Stimulated activated CD8-positive, alpha-beta memory T cell treated with anti-CD3 and anti-CD28 coated beads, Interleukin-7, amount 100 ng/mL, for 1 hour (primary cell): ENCODE measurements at places on chromosomes 1 and 21.
A peak's percentile ranks its signal among the peaks of the same experiment; 100 is the strongest.

- no peak for DNase-seq
Measured at GRCh38 chr1:96296991-96297390, 424.6 kb upstream of the PTBP2 start.

DNA sequence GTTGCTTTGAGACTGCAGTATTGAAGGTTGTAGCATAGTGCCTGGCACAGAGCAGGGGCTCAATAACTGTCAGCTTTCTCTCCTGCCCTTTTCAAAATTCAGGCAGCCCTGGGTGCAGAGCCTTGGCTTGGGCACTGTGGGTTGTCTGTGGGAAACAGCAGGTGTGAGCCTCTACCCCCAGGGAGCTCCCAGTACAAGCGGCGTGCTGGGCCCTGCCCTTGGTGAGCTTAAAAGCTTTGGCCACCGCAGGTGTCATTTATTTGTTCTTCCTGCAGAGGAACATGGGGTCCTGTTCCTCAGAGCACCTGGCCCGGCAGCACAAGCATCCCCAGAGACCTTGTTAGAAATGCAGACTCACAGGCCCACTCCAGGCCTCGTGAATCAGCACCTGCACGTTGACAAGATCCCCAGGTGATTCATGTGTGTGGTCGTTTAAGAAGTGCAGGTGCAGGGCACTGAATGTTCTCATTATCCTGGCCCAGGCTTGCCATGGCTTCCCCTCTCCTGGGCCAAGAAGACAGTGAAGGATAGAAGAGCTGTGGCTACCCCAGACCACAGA lies 29.9 kb upstream of the IGSF21 start:
- DNase-seq: no peak

DNA sequence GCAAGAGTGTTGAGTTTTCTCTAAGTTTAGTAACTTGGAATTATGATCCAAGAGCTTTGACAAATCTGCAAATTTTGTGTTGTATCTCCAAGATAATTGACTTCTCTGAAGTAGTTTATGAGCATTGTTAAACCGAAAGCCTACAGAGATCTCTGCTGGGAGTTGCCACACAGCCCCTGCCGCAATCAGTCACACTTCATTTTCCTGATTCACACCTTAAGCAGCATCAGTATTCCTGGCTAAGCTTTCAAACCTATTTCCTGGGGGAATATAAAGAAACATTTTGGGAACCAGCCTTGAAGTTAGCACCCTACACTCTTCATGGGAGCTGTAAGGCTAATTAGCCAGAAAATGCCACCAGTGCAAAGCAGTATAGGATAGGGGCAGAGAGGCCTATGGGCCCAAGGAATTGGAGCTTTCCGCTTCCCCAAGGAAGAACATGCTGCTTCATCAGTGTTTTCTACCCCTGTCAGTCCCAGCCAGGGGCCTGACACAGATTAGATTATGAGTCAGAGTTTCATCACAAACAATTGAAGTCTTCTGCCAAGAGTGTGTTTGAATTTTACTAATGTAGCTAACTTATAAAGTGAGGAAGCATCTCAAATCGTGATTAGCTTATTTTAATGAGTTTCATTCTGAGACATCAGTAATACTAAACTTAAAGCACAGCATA lies 23.2 kb upstream of the CACYBP start:
- DNase-seq: no peak

DNA sequence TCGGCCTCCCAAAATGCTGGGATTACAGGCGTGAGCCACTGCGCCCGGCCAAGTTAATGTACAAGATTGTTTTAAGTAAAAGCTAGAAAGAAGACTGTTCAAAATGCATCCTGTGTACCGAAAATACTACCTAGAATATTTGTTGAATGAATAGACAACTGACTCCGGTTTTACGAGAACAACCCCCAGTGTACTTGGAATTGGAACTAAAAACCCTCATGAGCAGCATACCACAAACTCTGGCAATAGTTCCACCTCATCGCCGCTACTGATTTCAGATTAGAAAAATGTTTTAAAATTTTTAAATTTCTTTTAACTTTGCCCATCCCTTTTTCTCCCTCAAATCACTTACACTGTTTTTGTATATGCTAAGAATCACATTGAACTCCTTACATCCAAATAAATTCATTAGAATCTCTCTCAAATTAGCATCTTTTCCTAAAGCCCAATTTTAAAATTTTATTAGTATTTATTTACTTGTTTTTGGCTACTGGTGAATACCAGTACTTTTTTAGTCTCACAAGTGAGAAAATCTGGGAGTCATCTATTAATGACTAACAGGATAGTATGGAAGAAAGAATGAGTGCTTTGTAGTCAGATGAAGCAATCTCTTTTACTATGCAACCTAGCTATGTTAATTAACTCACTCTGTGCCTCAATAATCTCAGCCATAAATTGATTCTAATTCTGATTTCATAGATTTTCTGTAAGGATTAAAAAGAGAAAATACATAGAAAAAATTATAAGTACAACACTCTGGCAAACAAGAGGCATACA lies 95.1 kb downstream of the GPATCH2 start:
- DNase-seq: no peak

- no peak for DNase-seq
Measured at GRCh38 chr21:20997311-20997635, 936 bp upstream of the NCAM2 start.

- DNase-seq: no peak
Measured at GRCh38 chr1:171883849-171884248, 42.6 kb downstream of the DNM3 start.

GRCh38 chr1:24411963-24412362 lies 1.6 kb downstream of the STPG1 start:
- DNase-seq: no peak

DNA sequence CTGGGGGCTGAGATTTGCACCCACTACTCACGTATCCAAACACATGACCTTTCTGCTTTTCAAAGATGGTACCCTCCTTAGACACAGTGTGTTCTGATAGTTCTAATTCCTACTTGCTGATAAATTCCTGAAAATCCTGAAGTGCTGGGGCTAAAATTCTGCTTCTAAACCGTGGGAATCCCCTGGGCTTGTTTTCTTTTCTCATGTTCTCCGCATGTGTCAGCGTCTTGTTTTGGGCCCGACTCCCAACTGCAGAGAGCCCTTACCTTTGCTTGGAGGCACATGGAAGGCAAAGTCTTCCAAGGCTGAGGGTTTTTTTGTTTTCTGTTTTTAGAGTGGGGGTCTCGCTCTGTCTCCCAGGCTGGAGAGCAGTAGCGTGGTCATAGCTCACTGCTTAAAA lies 27.2 kb downstream of the PSMG1 start:
- no peak for DNase-seq

DNA sequence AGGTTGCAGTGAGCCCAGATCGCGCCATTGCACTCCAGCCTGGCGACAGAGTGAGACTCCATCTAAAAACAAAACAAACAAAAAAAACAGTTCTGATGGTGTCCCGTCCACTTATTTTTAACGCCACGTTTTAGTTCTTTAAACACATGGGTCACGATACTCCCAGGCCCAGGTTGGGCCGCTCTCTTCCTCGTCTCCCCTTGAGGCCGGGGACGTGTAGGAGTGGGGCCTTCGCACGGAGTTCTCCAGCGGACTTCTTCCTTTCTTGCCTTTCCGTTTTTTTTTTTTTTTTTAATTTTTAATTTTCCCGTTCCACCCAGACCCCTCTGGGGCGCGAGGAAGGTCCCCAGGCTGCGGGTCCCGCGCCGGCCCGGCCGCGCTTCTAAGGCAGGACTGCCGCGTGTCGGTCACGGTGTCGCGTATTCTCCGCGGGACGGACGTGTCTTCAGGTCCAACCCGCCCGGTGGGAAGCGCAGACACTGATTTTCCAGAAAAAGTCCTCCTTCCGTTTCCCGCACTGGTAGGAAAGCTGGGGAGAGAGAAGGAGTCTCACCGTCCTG lies 47.5 kb upstream of the SLC19A1 start:
- no peak for DNase-seq

GRCh38 chr1:19504796-19505692 lies 19.7 kb upstream of the CAPZB start:
- DNase-seq: no peak

DNA sequence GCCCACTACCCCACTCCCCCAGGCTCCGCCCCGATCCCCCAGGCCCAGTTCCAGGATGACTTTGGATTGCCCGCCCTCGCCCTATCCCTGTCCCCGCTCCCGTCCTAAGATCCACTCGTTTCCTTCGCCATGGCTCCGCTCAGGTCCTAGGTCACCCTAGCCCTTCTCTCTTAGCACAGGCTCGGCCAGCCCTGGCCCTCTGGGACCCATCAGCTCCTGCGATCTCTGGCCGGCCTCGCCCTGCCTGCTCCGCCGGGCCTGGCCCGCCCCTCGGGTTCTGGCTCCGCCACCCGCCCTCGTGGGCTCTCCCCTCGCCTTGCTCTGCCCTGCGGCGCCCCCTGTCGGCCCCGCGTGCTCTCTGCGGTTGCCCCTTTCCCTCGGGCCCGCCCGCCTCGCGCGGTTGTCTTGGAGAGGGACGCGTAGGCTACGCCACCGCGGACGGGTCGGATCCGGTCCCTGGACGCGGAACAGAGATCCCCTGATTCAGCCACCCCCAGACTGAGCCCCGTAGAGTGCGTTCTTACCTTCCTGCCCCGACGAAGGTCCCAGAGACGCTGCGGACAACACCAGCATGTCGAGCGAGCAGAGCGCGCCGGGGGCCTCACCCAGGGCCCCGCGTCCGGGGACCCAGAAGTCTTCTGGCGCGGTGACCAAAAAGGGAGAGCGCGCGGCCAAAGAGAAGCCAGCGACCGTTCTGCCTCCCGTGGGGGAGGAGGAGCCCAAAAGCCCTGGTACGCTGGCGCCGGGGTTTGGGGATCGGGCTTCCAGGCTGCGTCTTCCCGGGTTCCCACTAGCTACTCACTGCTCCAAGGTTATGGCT lies at the start of gene LRRC71:
TSS of gene LRRC71 (plus strand) at position 400 of the 820 bp plus-strand sequence. CDS start at position 572, 172 bp downstream.
- DNase-seq: peak; percentile 21

GRCh38 chr1:26833432-26834405 lies 7.2 kb downstream of the ZDHHC18 start:
- DNase-seq: peak; percentile 76

- DNase-seq: no peak
Measured at GRCh38 chr1:55337801-55338447, 122.8 kb upstream of the USP24 start.

GRCh38 chr1:212608959-212609700 lies 569 bp downstream of the ATF3 start:
- no peak for DNase-seq

DNA sequence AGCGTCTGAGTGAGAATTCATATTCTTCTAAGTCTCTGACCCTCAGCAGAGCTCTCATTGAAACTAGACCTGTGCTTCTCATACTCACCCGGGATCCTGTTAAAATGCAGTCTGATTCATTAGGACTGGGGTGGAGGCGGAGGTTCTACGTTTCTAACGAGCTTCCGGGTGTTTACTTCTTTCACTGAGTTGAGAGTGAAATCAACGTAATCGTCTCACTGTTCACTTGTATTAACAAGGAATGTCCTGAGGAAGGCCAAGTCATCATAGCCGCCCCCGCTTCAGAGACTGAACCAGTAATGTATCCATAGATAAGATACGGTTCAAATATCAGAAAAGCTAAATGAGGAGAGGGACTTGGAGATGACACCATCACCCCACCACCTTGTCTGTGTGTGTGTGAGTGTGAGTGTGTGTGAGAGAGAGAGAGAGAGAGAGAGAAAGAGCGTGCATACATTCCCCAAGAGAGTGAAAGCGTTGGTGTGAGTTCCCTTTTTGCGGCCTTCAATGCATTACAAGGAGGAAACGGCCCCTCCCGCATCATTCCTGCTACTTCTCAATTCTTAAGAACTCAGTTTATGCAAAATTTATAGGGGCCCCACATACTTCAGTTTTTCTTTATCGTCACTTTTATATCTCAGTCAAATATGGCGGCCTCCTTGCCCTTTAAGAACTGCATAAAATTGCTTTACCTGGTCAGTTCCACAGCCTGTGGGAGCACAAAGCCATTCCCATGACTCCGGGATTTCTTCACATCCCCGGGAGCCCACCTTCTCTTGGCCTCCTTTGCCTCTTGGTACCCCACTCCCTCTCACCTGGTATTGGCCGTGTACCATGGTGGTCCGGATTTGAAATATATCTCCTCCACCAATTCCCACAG lies 19.8 kb downstream of the KMO start:
- DNase-seq: no peak

- no peak for DNase-seq
Measured at GRCh38 chr1:33305816-33306652, 14.9 kb downstream of the A3GALT2 start.

- DNase-seq: no peak
Measured at GRCh38 chr1:232978091-232978634, 27.8 kb downstream of the NTPCR start.

DNA sequence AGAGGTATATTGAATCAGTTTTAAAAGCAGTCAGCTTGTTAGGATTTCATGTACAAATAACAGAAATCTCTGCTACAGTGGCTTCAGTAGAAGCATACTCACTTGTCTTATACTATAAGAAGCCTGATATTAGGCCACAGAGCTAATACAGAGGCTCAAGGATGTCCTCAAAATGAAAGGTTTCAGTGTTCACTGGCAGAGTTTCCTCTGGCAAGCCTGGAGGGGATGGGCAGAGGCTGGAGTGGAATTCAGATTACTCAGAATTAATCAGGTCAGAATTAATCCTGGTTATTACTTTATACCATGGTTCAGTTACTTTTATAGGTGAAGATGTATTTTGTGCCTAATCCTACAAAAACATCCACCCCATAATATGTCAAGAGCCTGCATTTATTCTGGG lies 520.5 kb downstream of the USP25 start:
- DNase-seq: no peak

GRCh38 chr1:189027512-189027911 lies 1450.2 kb downstream of the BRINP3 start:
- DNase-seq: no peak

GRCh38 chr1:42334240-42335049 lies 590 bp downstream of the FOXJ3 start:
- no peak for DNase-seq

- no peak for DNase-seq
Measured at GRCh38 chr1:183699616-183700160, 46.6 kb upstream of the APOBEC4 start.

DNA sequence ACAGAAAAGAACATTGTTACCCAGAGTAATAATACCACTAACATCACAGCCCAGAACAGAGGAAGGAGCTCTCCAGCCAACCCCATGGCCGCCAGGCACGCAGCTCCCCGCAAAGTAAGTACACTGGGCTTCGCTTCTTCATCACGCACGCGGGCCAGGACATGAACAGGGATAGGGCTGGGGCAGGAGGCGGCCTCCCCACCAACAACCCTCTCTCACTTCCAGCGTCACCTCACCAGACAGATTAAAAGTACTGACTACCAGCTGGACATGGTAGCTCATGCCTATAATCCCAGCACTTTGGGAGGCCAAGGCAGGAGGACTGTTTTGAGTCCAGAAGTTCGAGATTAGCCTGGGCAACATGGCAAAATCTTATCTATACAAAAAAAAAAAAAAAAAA lies 78.3 kb downstream of the NPHP4 start:
- DNase-seq: no peak

DNA sequence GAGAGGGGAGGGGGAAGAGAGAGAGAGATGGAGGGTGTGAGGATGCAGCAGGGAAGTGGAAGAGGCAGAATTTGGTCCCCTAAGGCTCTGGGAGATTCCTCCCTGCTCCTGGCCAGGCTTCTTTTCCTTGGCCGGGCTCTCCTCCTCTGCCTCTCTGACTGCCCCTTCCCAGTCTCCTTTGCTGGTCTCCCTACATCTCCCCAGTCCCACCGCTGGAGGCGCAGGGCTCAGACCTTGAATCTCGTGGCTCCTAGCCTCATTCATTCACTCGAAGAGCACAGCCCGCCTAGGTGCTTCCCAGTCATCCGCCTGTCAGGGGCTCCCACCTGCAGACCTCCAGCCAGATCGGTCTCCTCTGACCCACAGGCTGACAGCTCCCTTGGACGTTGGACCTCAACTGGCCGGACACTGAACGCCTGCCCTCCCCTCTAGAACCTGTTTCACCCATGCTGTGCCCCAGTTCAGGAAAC lies 76.5 kb downstream of the VWA5B1 start:
- DNase-seq: no peak
